Epithelial cell of esophagus (primary cell): ENCODE measurements at places on chromosomes 12 and 14.

DNA sequence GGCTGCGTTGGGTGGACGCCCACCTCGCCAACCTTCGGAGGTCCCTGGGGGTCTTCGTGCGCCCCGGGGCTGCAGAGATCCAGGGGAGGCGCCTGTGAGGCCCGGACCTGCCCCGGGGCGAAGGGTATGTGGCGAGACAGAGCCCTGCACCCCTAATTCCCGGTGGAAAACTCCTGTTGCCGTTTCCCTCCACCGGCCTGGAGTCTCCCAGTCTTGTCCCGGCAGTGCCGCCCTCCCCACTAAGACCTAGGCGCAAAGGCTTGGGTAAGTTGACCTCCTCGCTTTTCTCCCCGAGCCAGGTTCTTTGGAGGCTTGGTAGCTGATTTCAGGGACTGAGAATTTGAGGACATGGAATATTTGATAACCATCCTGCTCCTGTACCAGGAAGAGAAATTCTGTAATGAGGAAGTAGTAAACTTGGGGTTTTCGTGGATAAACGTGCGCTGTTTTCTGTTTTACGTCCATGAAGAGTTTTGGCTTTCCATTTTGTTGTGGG lies 530 bp downstream of the APAF1 start:
- DNase-seq, result peak; percentile 17

DNA sequence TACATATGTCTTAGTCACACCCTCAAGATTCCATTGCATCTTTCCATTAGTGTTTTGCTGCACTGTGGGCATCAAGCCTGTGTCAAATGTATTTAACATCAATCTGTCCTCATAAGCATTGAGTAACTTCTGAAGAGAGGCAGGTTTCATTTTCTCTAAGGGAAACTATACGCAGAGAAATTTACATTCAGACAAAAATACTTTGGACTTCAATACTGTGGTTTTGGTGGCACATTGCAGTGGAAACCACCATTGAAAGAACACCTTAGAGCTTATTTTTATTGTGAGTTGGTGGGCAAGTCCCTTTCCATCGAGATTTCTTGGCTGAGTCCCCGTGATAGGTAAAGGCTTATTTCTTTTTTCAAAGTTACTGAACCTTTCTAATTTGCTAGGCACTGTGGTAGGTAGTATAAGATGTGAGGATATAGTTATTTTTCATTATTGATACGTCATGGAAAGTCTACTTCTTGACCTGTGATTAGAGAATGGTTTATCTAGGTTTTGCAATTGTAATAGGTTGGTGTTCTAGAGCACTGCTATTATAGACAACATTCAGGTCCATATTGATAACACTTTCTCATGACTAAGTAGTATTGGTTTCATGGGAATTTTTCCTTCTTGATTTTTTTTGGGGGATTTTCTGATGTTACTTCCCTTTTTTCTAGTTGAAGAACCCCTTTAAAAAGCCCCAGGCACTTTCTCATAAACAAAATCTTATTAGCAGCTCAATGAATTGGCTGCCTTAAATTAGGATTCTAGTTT lies 81.9 kb downstream of the CFAP54 start:
- DNase-seq, result no peak

DNA sequence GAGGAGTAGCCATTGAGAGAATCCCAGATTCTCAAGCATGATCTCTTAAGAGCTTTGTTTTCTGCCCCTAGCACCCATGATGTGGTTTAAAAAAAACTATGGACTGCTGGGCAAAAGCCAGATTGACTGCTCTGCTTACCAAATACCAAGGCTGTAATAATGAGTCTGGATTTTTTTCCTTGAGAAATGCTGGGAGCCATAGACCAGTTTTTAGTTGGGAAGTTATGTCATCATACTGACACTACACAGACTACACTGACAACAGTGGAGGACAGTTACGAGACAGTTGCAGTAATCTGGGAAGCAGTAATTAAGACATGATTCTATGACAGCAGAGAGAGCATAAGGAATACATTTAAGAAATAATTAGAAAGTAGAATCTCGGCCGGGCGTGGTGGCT lies 35.8 kb downstream of the SPATA7 start:
- DNase-seq, result no peak

- peak; percentile 50 for DNase-seq
Measured at GRCh38 chr14:51079489-51079888, 15.4 kb downstream of the TRIM9 start.

DNA sequence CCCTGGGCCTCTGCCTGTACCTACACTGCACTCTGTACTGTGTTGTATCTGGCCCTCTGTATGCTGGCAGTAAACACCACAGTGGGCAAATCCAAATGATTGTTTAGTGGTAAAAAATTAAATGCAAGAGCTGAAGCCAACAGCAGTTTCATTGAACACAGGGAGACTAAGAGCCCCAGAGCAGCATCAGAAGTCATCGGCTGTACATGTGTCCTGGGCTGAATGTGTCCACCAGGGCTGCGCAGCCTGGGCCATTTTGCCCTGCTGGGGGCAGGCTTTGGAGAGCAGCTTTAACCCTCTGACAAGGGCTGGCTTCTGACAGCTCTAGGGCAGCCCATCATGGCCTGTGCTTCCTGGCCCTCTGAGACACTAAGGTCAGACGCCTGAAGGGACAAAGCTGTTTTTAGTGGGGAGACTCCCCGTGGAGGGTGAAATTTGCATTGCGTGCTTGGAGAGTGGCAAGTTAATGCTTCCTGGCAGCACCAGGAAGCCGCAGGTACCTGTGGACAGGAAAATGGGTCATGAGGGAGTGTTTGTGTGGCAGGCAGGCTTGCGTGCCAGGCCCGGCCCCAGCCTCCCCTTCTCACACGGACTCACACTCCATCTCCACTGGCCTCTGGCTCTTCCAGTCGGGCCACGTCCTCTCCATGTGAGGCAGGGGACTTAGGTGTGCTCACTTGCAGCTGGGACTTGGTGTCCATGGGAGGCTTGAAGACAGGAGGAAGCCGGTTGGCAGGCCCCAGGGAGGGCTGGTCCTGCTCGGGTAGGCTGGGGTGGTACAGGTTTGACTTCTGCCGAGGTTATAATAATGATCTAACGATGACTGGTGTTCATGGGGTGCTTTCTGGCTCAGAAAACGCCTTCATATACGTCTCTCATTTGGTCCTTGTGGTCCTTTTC lies 150.1 kb downstream of the TSPAN9 start:
- DNase-seq, result no peak

DNA sequence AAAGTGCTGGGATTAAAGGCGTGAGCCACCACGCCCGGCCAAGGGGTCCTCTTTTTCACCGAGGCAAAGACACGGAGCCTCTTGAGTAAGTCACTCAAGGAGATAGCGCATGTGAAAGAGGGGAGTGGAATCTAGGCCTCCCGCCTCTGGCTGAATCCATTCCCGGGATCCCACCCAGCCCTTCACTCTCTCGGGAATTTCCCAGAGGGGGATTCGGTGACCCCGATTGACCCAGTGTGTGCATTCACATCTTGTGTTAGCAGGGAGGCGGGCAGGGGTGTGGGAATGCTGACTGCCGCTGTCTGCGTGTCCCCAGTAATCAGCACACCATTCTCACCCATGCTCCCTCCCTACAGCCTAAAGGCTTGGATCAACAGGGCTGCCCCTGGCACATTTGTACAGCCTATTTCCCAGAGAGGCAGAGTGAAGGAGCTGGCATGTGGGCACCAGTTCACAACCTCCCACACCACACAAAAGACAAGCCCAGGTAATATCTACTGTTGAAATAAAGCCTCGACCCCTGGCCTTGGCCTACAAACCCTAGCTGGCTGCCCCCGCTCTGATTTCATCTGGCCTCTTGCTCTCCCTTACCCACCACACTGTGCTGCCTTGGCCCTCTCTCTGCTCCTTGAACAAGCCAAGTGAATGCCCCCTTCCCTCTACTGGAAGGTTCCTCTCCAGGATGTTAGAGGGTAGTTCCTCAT lies 1.3 kb upstream of the LTBP2 start:
- no peak for DNase-seq

GRCh38 chr14:68718023-68718990 lies 74.6 kb downstream of the ZFP36L1 start:
- peak; percentile 39 for DNase-seq

DNA sequence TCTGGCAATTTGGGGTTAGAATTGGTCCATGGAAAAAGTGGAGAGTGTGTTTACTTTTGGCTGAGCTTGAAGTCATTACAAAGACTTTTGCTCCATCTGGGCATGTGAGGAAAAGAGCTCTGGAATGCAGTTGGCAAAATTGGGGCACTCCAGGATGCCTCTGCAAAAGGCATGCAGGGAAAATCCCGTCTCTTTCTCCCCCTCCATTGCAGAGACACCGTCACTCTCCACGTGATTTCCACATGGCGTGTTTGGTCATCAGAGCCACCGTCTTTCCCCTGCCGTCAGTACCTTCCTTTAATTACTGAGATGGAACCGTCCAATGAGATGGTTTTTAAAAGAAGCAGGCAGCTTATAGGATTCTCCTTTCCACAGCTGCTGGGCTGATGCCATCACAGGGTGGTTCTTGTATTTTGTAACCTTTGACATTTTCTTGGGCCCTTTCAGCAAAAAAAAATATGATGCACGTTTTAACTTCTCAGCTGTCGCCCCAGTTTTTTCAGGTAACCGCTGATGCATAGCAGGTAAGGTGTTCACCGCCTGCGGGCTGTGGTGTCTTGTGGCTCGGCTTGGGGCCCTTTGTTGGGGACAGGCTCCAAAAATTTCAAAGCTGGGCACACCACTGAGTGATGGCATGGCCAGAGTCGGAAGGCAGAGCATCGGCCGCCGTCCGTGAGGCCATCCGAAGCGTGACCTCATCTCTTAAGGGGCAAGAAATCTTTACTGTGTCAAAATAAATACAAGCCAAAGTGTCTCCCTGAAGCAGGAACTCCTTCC lies 68.4 kb downstream of the CACNA1C start:
- no peak for DNase-seq

DNA sequence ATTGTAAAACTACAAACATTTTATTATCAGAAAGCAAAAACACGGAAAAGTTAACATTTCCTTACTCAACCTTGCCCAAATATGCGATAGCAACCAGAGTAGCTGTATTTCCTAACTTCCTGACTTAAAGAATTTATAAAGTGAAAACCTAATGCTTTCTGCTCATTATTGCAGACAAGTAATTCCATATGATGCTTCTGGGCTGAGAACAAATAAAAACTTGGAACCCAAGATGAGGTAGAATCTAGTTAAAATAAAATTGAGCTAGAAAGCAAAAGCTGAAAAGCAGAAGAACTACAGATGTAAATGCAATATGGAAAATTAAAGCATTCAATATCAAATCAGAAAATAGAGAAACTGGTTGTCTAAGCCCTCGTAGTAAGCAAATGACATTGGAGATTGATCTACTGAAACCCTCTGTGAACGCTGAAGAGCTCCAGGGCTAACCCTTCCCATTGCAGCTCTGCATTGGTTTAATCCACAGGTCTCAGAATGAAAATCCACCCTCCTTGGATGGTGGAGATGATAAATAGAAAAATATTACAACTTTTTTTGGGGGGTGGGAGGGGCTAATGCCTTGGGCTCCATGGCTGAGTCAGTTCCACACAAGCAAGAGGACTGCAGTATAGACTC lies 40.7 kb downstream of the CORO1C start:
- DNase-seq, result no peak

DNA sequence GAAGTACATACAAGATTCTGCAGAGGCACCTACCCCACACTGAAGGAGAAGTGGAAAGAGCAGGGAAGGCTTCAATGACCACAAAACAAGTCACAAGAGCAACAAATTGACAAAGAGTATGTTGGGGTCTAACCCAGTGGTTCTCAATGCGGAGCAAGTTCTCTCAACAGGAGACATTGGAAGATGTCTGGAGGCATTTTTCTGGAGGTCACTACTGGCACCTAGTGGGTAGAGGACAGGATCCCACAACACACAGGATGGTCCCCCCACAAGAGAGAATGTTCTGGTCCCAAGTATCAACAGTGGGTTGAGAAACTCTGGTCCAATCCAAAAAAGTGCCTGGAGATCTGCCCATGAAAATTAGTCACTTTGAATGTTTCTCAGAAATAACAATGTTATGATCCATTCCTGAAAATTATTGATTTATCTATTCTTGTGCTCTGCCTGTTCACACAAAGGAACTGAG lies 3.4 kb downstream of the SSH1 start:
- peak; percentile 68 for DNase-seq

- no peak for DNase-seq
Measured at GRCh38 chr12:70306676-70307075, 59.4 kb upstream of the KCNMB4 start.

- DNase-seq, result no peak
Measured at GRCh38 chr14:56280843-56281242, 162.6 kb downstream of the PELI2 start.

GRCh38 chr12:131920902-131921840 lies 7.9 kb upstream of the PUS1 start:
- DNase-seq, result no peak
